ENCODE measurements at places on chromosomes 1 and 21.
A peak's percentile ranks its signal among the peaks of the same experiment; 100 is the strongest.

GRCh38 chr1:52880206-52880605 lies 37.6 kb downstream of the ZYG11A start:
- no peak for DNase-seq

- DNase-seq: no peak
These were observed 106.7 kb upstream of the C21orf91 start for GRCh38 chr21:17925899-17926298.

DNA sequence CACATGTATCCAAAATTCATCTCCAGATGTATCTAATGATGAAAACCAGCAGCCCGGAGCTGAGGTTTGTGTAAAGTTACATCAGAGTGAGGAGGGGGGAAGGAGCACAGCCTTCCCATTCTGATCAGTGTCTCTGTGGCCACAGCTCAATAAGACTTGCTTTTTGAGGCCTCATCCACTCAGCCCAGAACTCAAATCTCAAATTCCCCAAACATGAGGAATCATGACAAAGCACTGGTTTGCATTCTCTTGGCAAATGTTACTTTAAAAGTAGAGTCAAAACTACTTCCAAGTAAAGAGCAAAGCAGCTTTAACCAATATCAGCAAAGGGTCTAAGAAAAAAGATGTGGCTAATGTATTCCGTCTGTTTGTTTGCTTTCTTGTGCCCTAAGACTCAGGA lies 30.9 kb downstream of the CCN1 start:
- peak; percentile 94 for DNase-seq

DNA sequence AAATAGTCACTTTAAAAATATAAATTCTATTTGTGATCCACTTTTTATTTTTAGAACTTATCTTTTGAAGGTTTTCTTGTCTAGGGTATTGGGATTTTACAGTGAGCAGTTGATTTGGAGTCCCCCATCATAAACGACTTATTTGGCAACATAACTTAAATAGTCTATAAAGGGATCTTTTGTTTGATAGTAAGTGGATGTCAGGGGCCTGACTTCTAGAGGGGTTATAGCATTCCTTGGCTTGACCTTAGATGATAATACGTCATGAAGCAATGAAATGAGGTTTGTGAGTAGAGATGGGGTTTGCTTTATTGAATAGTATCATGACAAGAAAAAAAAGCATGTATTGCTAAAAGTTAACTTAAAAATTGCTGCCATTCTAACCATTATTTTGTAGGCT lies 17.8 kb downstream of the VPS45 start:
- no peak for DNase-seq

GRCh38 chr21:44949779-44950198 lies 10.0 kb downstream of the SLX9 start:
- peak; percentile 74 for DNase-seq

DNA sequence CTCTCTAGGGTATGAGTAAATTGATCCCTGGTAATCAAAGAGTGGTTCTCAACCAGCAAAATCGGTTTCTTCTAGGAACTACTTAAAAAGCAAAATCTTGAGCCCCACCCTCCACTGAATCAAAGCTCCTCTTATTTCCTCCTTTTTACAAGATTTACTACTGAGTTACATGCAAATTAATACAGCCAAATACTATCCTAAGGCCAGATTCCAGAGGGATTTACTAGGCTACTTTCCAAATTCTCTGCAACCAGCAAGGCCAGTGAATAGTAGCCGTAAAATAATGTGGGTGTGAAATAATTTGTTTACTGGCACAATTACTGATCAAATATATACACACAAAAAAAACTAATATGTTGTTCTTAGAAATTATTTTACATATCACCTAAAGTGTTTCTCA lies 1583.8 kb downstream of the NCAM2 start:
- no peak for DNase-seq

All from EH (cell line).